Thymus (tissue), 14 donors: ENCODE measurements at places on chromosomes 7 and 10. TPM values are rescaled to one million over a fixed set of nuclear protein-coding genes. Genes with fewer than 3 reads are reported as not detected.

CAV2 gene
- 6.0 TPM for total RNA-seq

MARVELD1 gene
- total RNA-seq: 3.7 TPM

DKK1 gene
- total RNA-seq: 0.24 TPM

DNA sequence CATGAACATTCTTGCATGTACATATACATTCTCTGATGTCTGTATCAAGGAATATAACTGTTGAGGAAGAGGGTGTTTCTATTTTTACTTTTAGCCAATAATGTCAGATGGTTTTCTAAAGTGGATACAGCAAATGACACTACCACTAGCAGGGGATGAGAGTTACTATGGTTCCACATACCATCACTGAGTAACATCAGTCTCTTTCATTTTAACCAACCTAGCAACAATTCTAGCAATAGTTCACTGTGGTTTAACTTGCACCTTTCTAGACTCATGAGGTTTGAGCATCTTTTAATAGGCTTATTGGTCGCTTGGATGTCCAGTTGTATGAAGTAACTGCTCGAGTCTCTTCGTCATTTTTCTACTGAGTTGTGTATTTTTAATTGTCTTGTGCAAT is 68.5 kb upstream of the ZNF746 start:
- no peak for DNase-seq

DNA sequence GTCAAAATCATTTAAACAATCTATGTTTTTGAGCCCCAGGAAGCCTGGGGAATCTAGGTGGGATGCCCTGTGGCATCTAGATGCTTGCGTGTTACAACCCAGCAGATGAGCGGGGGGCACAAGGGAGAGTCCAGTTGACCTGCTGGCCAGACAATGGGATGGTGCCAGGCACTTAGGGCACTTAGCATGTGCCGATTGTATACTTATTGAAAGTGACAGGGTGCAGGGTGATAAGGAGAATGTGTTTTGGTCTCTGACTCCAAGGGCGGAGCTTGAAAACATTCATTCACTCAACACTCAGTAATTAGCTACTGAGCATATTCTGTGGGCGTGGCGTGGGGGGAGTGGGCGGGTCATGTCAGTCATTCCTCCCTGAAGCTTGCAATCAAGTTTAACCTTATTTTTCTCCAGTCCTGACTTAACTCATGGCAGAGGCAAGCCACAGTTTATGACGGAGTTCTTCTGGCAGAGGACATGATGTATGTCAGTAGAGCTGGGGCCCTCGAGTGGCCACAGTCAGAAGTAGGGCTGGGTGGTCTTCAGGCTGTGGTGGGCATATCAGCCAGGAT is 115.1 kb downstream of the PRKCQ start:
- DNase-seq: no peak

DNA sequence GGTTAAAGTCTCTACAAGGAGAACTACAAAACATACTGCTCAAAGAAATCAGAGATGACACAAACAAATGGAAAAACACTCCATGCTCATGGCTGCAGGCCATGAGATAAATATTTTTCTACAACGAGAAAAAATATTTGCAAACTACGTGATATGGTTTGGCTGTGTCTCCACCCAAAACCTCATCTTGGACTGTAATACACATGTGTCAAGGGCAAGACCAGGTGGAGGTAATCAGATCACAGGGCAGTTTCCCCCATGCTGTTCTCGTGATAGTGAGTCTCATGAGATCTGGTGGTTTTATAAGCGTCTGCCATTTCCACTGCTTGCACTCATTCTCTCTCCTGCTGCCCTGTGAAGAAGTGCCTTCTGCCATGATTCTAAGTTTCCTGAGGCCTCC is 57.8 kb downstream of the COA1 start:
- DNase-seq: no peak

- no peak for DNase-seq
These were observed 584.4 kb downstream of the TCERG1L start for GRCh38 chr10:130726996-130727725.

DNA sequence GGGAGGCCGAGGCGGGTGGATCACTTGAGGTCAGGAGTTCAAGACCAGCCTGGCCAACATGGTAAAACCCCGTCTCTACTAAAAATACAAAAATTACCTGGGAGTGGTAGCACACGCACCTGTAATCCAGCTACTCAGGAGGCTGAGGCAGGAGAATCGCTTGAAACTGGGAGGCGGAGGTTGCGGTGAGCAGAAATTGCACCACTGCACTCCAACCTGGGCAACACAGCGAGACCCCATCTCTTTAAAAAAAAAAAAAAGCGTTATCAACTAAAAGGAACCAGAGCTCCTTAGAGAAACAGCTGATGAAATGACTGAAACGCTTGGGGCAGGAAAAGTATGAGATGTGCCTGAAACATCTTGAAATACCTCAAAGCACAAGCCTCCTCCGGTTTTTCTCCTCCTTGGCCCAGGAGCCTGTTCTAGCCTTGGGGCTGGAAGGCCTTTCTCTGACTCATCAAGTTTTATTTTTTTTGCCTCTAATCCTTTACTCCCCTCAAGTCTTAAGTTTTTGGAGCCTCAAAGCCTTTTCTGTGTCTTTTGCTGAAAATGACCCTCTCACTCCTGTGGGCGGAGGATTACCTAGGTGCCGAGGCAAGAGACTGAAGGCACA is 2.6 kb upstream of the METTL27 start:
- DNase-seq: no peak
